ENCODE measurements at places on chromosomes 6 and 20. TPM values are rescaled to one million over a fixed set of nuclear protein-coding genes. Genes with fewer than 3 reads are reported as not detected.

The FAM50B gene
- 10.3 TPM for total RNA-seq

The ZNF334 gene
- total RNA-seq: 1.6 TPM

The SEL1L2 gene
- not detected for total RNA-seq

The CGA gene
- not detected for total RNA-seq

The SLC22A2 gene
- total RNA-seq: not detected

The RAET1G gene
- 45.0 TPM for total RNA-seq

The COL19A1 gene
- not detected for total RNA-seq

The CENPW gene
- 1.1 TPM for total RNA-seq

The PNLDC1 gene
- total RNA-seq: 0.26 TPM

The LPA gene
- 0.26 TPM for total RNA-seq

The MEP1A gene
- not detected for total RNA-seq

The LPIN3 gene
- 10.0 TPM for total RNA-seq

The CST5 gene
- not detected for total RNA-seq

The SMAP1 gene
- 12.4 TPM for total RNA-seq

The TPX2 gene
- total RNA-seq: 1.8 TPM

The LY6G6C gene
- total RNA-seq: 0.38 TPM

The KIZ gene
- 12.9 TPM for total RNA-seq

The PROKR2 gene
- total RNA-seq: not detected

The PSMB1 gene
- total RNA-seq: 234 TPM

The STXBP5 gene
- total RNA-seq: 31.7 TPM

The MTFR2 gene
- total RNA-seq: 0.79 TPM

The PRPH2 gene
- under 0.01 TPM for total RNA-seq

All from bronchial epithelial cell (primary cell).